OCI-LY7 (cell line): ENCODE measurements at places on chromosomes 2 and 18.

- no peak for DNase-seq
These were observed 7.7 kb upstream of the OXER1 start for GRCh38 chr2:42771546-42772153.

- DNase-seq = no peak
These were observed 286.2 kb downstream of the TCF4 start for GRCh38 chr18:55301824-55302166.

DNA sequence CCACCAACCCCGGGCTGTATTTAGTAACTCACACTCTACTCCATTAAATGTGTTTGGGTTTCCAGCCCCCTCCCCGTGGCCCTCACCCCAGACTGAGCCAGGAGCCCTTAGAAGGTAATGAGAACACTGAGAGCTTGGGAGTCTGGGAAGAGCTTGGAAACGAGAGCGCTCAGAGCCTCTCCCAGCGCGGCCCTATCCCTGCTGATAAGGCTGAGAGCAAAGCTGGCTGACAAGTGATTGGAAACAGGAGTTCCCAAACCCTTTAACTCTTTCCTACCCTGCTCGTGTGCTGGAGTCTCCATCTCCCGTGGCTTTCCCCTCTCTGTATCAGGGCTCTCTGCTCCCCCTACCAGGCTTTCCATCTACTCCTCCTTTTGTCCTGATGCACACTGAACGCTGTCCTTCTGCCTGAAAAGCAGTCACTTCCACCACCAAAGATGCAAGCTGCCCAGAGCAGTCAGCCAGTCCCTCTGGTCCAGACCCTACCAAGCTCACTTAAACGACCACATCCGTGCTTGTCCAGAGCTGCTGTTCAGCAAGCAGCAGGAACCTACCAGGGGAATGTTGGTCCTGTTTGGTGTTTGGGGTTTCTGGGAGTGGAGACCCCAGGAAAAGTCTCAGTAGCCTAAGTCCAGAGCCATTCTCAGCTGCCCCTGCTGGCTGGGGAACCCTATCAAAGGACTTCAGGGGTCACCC is 100.0 kb upstream of the PKDCC start:
- DNase-seq = no peak

DNA sequence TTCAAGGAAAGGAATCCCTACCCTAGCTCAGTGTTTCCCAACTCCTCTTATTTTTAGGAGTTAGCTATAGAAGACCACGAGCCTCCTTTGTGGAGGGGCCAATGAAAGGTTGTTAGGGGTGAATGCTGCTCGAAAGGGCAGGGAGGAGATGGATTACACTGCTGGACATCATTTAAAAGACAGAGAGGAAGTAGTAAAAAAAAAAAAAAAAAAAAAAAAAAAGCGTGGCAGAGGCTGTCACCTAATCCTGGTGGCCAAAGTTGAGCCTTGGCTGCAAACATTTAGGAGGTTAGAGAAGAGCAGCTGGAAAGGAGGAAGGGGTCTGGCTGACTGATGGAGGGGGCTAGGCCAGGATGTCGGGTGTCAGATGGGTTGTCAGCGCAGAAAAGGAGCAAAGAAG is 139.0 kb upstream of the KLF7 start:
- no peak for DNase-seq

DNA sequence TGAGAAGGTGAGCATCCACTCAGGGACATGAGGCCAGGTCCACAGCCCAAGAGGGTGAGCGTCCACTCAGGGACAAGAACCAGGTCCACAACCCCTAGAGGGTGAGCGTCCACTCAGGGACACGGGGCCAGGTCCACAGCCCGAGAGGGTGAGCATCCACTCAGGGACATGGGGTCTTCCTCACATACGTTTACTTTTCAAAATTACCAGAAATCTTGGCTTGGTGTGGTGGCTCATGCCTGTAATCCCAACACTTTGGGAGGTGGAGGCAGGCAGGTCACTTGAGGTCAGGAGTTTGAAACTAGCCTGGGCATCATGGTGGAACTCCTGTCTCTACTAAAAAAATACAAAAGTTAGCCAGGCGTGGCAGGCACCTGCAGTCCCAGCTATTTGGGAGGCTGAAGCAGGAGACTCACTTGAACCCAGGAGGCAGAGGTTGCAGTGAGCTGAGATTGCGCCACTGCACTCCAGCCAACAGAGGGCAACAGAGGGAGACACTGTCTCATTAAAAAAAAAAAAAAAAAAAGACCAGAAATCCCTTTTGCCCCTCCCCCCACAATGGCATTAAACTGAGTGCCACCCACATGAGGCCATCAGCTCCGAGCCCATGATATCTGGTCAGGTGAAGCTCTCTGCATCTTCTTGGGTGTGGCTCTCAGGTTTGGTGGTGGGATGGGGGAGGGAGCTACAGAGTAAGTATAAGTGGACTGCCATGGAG is 9.0 kb upstream of the MBP start:
- DNase-seq = peak; percentile 10

GRCh38 chr18:2002151-2002550 is 569.2 kb downstream of the METTL4 start:
- DNase-seq = no peak

DNA sequence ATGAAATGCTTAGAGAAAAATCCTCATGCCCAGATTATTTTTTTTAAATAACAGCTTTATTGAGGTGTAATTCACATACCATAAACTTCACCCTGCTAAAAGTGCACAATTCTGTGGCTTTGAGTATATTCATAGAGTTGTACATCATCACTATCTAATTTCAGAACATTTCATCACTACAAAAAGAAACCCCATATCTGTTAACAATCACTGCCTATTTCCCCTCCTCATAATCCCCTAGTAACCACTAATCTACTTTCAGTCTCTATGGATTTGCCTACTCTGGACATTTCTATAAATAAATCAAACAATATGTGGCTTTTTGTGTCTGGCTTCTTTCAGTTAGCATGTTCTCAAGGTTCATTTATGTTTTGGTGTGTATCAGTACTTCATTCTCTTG is 51.4 kb downstream of the OSBPL1A start:
- no peak for DNase-seq
